ENCODE measurements at places on chromosomes 7 and 10.

DNA sequence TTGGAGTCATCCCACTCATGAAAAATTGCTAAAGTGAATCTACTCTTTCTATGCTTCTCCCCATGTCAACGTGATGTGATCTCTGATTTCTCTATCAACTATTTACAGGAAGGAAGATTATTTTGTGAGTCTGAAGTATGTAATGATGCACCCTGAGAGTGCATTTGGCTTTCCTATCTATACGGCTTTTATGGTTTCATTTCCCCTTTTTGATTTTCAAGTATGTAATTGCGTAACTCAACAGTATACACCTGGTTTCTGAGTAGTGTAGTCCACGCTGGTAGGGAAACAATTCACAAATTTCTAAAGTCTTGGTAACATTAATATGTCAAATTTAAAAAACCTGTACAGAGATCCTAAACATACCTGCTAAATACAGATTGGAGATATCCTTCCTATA lies 194.7 kb upstream of the SEMA3A start:
- DNase-seq = no peak

- no peak for DNase-seq
Measured at GRCh38 chr10:1744524-1744923, 7.2 kb upstream of the ADARB2 start.

GRCh38 chr7:18046601-18047000 lies 19.0 kb upstream of the PRPS1L1 start:
- DNase-seq = no peak

DNA sequence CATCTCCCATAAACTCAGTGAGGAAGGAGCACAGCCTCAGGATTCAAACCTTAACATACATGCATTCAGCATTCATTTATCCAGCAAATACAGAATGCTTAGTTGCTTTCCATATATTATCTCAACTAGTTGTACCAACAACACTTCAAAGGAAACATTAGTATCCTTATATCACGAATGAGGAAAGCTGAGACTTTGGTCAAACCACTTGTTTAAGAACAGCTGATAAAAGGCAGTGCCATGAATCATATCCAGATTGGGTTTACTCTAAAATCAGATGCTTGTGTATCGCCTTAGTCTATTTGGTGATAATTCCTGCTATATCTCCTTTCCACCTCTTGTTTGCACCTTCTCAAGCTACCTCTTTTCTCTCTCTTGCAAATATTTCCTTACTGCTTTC lies 1.9 kb upstream of the CPED1 start:
- DNase-seq = no peak

DNA sequence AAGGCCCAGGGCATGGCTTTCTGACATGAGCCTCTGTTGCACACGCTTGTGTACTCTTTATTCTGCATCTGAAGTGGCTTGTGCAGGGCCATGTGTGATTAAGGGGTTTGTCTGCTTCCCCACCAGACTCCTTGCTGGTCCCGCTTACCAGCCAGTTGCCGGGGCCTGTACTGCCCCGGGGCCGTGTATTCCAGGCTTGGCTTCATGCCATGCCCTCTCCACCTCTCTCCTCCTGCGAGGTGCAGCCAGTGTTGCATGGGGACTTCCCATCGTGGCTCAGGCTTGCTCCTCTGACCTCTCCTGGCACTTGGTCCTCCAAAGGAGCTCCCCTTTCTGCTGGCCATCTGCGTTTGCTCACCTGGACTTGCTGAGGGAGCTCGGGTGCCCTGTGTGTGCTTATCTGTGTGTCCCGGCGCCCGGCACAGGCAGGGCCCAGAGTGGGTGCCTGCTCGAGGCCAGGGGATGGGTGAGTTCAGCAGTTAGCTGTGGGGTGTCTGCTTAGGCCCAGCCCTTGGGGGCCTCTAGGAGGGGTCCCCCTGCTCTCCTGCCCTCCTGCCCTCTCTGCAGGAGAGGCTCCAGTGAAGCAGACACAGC lies 11.0 kb upstream of the C10orf143 start:
- no peak for DNase-seq

GRCh38 chr7:74061840-74062539 lies 21.6 kb upstream of the LIMK1 start:
- peak; percentile 57 for DNase-seq

- DNase-seq = no peak
Measured at GRCh38 chr10:71530781-71531180, 134.1 kb downstream of the CDH23 start.

- no peak for DNase-seq
Measured at GRCh38 chr10:52020702-52021101, 293.4 kb upstream of the DKK1 start.

- DNase-seq = no peak
Measured at GRCh38 chr10:103679096-103679790, 176.1 kb downstream of the SH3PXD2A start.

- no peak for DNase-seq
Measured at GRCh38 chr10:24694086-24694485, 29.6 kb downstream of the ARHGAP21 start.

DNA sequence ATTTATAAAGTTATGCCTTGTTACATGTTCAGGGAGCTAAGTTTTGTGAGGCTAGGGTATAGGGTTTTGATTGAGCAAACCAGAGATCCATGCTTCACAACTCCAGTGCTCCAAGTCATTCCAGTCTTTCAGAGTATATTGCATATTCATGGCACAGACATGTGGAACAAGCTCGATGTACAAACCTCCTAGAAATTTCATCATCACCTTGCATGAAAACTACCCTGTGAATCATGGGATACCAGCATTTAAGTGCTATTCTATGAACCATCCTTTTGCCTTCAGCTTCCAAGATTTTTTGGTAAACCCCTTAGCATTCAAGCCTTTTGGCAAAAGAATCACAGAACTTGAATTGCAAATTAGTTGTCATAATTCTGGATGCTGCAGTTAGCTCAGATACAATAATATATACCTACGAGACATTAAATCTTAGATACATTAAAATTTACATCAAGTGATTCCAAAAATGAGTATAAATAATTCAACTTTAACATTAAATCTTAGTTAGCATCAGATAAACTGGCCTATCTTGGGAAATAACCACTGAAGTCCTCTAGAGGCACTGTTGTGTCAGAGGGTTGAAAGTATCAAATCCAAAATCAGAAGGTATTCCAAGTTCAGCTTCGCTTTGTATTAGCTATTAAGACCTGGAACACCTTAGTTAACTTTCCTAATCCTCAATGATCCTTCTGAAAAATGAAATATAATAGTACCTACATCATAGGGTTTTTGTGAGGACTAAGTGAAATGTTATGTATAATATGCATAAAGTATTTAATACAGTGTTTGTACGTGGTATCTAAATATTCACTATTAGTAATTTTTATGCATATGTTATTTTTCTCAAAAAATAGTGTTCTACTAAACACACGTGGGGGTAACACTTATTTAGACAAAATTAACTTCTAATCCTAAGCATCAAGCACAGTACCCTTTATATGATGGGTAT lies 55.5 kb upstream of the CABCOCO1 start:
- no peak for DNase-seq

DNA sequence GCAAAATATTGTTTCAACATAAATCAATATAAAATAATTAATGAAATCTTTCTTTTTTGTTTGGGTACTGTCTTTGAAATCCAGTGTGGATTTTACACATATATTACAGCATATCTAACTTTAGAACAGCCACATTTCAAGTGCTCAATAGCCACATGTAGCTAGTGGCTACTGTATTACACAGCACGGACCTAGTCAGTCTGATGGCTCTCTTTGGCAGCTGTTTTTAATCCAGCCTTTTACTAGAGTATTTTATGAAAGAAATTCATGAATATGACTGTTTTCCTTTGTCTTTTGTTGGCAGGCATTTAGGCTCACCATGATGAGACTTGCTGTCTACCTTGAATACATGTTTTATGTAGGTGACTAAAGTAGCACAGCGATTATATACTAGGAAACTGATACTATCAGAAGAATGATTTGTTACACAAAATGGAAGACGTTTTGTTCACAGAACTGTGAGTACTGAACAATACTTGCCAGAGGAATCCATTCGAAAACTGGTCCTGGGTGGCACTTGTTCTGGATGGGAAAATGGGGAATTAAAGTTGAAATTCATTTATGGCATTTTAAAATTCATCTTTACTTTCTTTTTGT lies 386.7 kb downstream of the PHTF2 start:
- DNase-seq = no peak

DNA sequence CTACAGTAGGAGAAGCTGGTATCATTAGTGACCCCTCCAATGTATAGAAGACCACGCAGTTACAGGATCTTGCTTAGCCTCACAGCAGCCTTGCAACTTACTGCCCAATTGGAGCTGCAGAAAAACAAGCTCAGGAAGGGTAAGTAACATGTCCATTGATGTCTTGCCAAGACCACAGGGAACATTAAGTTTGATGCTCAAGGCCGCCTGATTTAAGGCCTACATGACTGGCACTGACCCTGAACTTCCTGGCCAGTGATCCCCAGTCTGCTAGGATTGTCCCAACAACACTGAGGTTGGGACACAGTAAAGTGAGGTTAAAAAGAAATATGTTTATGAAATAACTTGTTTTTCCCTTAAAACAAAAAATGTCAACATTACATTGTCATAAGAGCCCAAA lies 6.8 kb upstream of the GDF2 start:
- DNase-seq = no peak

DNA sequence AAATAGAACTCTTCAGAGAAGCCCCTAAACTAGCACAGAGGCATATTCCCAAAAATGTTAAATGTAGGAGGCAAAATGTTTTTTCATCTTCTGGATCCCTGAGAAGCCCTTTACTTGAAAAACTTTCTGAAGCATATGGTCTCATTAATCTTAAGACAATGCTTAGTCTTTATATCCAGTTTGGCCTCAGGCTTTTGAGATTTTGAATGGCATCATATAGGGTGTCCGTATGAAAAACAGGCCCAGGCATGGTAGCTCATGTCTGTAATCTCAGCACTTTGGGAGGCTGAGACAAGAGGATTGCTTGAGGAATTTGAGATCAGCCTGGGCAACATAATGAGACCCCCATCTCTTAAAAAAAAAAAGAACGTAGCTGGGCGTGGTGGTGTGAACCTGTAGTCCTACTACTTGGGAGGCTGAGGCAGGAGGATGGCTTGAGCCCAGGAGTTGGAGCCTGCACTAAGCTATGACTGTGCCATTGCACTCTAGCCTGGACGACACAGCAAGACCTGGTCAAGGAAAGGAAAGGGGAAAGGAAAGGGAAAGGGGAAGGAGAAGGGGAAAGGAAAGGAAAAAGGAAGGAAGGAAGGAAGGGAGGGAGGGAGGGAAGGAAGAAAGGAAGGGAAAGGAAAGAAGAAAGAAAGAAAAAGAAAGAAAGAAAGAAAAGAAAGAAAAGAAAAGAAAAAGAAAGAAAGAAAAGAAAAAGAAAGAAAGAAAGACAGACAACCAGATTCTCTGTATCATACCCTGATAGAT lies 119.4 kb downstream of the CDK6 start:
- DNase-seq = no peak

GRCh38 chr10:117375360-117376178 lies at the start of gene PDZD8:
Gene PDZD8, minus strand, starts transcription at chr10:117375440. Its CDS starts 213 bp downstream, at chr10:117375227.
- peak; percentile 54 for DNase-seq

- no peak for DNase-seq
Measured at GRCh38 chr7:141864765-141865447, 23.6 kb upstream of the PRSS37 start.

GRCh38 chr7:92633211-92633906 lies 43.2 kb upstream of the FAM133B start:
- DNase-seq = peak; percentile 63
